ENCODE measurements at places on chromosomes 4 and X.

GRCh38 chr4:17366496-17366895 lies 145.4 kb downstream of the QDPR start:
- DNase-seq: no peak

- DNase-seq: no peak
Observed at GRCh38 chr4:122906859-122907305, 15.5 kb downstream of the NUDT6 start.

GRCh38 chrX:76538860-76539259 lies 111.3 kb downstream of the MAGEE1 start:
- DNase-seq: no peak

DNA sequence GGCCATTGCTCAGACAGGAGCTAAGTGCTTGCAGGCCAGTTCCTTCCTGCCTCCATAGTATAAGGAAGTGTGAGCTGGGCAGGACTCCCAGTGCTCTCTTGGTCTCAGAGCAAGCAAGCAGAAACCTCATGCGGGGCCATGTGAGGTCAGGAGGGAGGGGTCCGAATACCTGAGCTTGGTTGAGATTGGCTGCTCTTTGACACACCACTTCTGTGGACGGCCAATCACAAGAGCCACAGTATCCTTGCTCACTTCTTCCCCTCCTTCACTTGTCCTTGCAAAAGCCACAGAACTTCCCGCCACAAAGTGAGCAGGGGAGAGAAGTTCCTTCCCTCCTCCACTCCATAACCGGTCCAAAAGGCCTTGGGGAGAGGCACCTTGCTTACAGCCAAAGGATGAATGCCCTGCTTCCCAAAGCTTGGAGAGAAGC lies 56.7 kb downstream of the PRPS1 start:
- no peak for DNase-seq

DNA sequence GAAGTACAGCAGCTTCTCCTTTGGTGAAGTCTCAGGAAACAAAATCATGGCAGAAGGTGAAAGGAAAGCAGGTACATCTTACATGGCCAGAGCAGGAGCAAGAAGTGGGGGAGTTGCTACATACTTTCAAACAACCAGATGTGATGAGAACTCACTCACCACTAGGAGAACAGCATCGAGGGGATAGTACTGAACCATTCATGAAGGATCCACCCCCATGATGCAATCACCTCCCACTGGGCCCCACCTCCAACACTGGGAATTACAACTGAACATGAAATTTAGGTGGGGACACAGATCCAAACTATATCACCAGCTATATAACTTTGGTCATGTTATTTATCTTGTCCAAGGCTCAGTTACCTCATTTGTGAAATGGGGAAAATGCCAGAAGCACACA lies 159.4 kb downstream of the OPHN1 start:
- DNase-seq: no peak

DNA sequence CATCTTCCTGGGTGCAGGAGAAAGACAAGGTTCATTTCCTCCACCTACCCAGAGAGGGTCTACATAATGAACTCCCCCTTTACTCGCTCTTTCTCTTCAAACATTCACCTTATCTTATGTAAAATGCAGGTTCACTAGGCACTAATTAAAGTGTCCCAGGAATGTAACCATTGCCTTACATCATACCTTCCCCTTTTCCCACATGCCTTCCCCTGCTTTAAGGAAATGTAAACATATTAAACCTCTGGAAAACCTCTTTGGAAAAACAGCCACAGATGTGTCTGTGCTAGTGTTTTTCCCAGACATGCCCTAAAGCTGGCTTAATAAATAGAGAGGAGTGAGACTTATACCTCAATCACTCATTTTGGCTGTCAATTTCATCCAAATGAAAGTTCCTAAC lies 15.8 kb downstream of the TBC1D9 start:
- DNase-seq: no peak

DNA sequence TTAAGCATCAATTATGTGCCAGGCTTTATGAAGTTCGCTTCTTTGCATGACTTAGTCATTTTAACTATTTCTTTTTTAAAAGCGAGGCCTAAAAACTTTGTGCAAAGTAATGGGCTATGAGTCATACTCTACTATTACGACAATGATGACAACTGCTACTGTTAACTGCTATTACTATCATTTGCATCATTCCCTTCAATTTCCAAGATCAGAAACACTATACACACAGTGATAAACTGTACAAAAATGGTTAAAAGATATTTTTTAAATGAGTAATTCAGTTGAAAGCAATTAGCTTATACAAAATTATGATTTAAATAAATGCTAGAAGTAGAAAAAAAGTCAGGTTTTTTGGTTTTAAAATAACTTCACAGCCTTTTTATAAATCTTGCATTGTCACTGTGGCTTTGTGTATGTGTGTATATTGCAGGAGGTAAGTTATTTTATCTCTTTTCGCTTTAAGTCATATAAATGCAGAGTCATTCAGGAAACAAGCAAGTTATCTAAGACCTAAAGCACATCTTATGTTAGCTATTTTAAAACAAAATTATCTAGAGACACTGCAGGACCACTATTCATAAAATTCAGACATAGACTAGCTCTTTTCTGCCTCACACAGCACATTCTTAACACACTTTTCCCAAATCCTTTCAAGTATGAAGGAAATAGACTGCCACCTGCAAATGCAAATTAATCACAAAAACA lies 18.5 kb upstream of the CXCL3 start:
- no peak for DNase-seq

- DNase-seq: no peak
Observed at GRCh38 chr4:152307669-152308068, 228.2 kb downstream of the FBXW7 start.

GRCh38 chr4:48267574-48267973 lies 2.1 kb downstream of the TEC start:
- DNase-seq: no peak

DNA sequence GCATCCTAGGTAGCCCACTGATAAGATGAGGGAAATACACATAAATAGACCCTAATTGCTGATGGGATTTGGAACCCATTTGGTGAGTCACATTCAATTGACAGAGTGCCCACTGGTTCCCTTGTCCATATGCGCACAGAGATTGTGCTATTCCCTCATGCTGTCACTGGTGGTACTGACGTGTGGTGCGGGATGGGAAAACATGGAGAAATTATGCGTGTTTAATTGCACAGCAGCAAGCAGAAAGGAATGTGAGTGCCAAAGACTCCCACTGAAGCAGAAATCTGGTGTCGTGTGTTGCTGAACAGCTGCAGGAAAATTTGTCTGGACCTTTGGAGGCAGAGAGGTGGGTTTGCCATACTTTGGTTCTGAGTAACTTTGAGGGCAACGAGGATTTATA lies 92.2 kb downstream of the NHSL2 start:
- DNase-seq: no peak

- no peak for DNase-seq
Observed at GRCh38 chr4:73653695-73654106, 33.5 kb upstream of the RASSF6 start.

GRCh38 chrX:46255046-46255445 lies 290.2 kb downstream of the ZNF674 start:
- no peak for DNase-seq

DNA sequence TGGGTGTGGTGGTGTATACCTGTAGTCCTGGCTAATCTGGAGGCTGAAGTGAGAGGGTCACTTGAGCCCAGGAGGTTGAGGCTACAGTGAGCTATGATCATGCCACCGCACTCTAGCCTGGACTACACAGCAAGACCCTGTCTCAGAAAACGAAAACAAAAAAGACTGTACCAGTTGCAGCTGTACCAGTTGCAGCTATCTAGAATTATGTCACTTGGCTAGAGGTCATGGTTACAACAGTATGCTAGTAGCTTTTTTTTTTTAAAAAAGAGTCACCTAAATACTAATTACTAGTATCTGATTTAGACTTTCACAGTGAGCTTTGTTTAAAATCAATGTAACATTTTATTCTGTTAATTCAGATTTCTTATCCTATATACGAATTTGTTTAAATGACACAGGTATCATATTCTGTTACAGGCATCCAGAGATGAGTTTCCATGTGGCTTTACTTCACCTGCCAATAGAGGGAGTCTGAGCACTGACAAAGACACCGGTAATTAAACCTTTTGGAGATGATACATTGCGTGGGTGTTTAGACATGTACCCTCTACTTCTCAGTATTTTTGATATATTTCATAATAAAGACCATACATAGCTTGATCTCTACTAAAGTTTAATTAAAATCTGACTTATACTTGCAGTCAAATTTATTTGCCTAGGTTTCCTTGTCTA lies 100.2 kb upstream of the IL13RA1 start:
- DNase-seq: no peak

DNA sequence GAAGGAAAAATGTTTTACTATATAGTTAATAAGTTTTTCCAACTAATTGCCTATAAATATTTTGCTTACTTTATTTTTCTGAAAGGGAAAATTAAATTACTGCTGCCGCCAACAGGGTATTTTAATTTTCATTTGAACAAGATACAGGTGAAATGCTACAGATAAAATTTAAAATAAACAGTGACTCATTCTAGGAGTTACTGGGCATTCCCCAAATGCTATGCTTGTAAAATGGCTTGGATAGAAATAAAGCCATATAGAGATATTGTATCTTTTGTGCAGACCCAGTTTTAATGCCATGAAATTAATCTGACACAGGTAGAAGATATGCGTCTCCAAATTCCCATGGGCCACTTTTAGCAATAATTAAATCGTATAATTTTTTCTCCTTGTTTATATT lies 144.5 kb downstream of the NAP1L3 start:
- DNase-seq: no peak

- DNase-seq: no peak
Observed at GRCh38 chr4:8290701-8290970, 21.1 kb downstream of the HTRA3 start.

- DNase-seq: no peak
Observed at GRCh38 chrX:129728061-129728460, 10.7 kb upstream of the XPNPEP2 start.

DNA sequence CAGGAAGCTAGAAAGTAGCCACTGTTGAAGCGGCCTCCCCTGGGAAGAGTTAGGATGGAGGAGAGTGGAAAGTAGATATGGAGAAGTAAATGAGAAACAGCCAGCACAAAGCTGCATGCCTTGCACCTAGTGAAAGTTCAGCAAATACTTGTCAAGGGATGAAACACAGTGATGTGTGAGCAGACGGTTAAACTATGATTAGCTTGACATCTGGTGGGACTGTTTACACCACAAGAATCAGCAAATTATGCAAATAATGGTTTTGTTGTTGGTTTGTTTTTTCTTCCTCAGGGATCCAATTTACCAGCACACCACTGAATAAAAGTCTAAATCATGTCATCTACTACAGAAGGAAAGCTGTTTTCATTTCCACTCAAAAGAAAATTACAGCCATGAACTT lies 87.1 kb downstream of the CORIN start:
- DNase-seq: no peak

DNA sequence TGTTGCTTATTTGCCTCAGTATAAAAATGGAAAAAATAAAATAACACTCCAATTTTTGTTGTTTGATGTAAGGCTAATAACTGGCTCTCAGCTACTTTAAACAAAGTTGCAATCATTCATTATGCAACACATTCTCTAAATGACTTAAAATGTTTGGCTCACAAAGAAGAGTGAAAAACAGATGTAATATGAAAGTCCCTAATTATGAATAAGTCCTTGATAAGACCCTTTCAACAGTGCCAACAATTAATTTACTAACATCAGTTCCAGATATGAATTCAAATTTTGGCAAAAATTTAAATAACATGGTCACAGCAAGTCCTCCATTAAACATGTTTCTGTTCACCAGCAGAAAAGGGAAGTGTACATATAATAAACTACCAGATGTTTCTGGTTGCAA lies 69.8 kb downstream of the PAPSS1 start:
- no peak for DNase-seq

GRCh38 chrX:15749642-15750610 lies 11.9 kb downstream of the CA5B start:
- no peak for DNase-seq

DNA sequence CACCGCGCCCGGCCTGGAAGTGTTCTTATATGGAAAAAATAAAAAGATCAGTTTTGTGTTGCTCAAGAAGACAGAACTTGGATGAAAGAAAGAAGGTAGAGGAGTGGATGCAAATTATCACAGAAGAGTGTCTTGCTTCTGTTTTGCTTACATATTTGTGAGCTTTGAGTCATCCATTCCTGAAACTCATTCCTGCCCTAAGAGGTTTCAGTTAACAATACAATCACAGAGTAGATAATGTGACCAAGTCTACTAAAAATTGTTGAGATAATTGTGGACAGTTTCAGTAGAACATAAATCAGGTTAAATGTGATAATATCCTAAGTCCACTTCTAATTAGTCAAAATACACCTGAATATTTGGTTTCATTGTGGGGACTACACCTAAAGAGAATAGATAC lies 26.4 kb upstream of the LRCH2 start:
- DNase-seq: no peak

DNA sequence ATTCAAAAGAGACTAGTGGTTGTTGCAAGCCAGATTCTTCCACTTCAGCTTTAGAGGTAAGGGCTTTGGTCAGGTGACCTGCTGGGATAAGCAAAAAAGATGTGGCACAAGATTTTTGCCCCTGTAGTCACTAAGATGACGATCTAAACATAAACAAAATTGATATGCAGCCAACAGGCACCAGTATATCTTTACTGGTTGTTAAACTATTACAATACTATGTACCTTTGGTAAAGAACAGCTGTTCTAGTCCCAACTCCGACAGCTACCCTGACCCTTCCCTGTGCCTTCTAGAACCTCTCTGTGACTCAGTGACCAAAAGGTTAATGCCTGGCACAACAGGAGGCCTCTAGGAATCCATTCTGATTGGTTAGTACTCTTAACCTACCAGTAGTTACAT lies 59.6 kb downstream of the MGST2 start:
- no peak for DNase-seq

DNA sequence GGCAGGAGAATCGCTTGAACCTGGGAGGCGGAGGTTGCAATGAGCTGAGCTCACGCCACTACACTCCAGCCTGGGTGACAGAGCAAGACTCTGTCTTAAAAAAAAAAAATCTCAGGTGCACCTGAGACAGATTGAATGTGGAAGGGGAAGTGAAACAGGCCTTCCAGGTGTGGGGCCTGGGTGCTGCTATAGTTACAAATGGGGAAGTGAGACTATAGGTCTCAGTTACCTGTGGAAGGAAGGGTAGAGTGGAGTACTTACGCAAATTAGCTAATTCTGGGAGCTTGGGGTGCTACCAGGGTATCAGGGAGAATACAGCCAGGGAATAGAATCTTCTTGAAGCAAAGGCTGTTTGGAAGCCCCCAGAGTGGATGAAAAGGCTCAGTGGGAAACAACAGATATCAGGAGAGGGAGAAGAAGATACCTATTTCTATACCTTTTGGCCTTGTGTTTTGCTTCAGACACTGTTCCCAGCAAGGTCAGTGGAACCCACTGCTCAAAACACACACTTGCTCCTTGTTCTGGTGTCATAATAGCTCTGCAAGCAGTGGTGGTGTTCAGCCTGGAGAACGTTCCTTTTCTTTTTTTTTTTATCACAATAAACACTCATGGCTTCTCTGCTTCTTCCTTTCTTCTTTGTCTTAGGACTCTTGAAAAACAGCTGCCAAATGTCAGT lies 7.0 kb downstream of the CD38 start:
- DNase-seq: no peak

Data from NT2/D1 (cell line).